ENCODE measurements at places on chromosomes 1 and 21.

GRCh38 chr21:14270631-14271030 lies 54.7 kb downstream of the RBM11 start:
- DNase-seq: no peak

GRCh38 chr1:85321237-85321964 lies 45.0 kb upstream of the BCL10 start:
- DNase-seq: no peak

- no peak for DNase-seq
These were observed 18.7 kb downstream of the C21orf58 start for GRCh38 chr21:46304955-46305354.

DNA sequence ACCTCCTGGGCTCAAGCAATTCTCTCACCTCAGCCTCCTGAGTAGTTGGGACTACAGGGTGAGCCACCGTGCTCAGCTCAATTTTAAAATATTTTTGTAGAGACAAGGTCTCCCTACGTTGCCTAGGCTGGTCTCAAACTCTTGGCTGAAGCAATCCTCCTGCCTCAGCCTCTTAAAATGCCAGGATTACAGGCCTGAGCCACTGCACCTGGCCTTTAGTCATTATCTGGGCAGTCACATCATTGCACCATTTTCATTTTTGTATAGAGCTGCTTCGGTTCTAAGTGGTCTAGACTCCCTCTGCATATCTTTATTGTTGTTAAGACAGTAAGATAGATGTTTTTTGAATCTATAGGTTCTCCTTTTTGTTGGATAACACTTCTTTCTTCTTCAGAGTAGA lies 39.9 kb downstream of the ATF3 start:
- DNase-seq: no peak

GRCh38 chr21:30434033-30434631 lies 4.1 kb downstream of the KRTAP13-4 start:
- no peak for DNase-seq

DNA sequence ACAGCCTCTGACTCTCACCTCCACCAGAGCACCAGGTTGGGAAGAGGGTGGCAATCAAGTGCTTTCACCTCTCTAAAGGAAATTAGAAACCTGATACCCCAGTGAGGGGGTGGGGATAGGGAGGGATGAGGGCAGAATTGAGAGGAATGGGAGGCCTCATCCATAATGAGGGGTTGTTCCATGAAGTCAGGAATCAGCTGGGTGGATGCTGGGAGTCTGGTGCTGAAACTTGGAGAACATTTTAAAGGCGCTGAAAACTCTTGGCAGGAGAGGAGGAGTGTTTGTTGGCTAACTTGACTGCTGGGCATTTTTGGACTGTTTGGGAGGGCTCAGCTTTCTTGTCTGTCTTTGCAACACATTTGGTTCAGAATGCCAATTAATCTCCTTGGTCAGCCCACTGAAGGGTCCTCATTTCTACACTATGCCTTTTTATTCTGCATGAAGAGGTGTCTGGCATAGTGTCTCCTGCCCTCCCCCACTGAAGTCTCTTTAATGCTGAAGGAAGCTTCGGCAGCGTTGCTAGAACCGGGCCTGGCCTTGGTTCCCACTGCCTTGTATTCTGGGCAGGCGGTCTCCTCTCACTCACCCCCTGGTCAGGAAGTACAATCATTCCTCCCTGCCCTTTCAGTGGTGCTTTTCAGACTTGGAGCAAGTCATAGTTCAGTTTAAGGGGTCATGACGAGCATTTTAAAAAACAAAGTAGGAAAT lies 2.2 kb downstream of the PHGDH start:
- DNase-seq: no peak

DNA sequence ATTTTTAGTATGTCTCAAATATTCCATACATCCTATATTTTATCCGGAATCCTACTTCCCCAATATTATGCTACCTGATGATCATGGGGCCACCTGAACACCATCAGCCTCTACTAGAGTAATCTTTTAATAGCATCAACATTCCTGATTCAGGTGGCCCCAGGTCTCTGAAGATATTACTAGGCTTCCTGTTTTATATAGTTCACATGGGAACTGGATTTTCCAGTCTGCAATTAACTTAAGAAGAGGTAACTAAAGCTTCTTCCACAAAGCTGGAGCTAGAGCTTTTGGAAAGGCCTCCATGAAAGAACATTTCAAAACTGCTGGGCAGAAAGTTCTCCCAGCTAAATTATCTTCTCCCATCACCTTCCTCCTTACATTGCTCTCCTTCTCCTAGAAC lies 72.3 kb upstream of the ADAM30 start:
- no peak for DNase-seq

- DNase-seq: no peak
These were observed 61.7 kb downstream of the UBE2U start for GRCh38 chr1:64265141-64265540.

DNA sequence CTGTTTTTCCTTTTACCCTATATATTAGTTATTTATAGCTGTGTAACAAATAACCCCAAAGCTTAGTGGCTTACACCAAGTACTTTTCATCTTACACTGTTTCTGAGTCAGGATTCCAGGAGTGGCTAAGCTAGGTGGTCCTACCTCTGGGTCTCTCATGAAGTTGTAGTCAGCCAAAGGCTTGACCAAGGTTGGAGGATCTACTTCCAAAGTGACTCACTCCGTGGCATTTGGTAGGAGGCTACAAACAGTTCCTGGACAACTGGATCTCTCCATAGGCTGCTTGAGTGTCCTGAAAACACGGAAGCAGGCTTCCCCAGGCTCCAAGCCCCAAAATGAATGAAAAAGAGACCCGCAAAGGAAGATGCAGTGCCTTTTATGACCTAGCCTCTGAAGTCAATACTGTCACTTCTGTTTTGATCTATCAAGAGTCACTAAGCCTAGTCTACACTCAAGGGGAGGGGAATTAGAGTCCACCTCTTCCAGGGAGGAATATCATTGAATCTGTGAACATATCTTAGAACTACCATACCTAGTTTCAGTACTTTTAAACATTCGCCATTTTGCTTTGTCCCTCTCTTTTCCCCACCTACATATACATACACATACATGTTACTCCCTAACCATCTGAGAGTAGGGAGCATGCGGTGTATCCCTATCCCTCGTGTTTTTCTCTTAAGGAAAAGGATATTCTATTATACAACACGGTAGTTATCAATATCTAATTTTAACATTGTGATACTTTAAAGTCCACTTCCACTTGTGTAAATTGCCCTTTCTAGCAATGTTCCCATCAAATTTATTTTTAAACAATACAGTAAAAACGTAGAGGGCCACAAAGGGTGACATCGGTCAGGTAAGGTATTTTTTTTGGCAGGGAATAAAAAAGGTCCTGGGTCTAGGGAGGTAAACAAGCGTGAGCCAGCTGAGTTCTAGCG lies 67.2 kb downstream of the SLC35A3 start:
- peak; percentile 9 for DNase-seq

DNA sequence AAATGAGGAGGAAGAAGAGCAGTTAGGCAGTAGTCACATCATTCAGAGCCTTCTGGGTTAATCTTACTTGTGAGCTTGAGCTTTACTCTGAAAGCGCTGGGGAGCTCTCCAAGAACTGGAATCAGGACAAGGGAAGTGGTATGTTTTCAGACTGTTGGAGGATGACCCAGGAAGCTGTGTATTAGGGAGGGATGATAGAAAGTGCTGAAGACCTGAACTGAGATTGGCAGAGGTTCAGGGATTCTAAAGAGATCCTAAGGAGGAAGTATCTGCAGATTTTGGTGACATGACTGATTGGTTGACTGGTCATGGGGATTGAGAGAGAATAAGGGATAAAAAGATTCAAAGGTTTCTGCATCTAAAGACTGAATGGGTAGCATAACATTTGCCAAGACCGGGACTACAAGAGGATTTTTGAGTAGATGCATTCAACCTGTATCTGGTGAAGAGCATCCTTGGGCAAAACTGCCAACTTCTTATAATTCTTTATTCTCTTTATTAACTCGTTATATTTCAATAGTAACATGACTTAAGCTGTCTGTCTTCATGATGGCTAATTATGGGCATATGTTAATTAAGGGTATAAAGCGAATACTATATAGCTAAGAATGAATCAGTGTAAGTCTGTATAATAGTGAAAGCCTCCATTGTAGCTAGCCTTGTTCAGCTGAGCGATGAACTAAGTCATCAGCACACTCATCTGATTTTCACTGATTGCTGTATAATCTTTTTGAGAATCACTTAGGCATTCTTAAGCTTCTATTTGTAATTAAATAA lies 41.8 kb downstream of the XCL1 start:
- DNase-seq: peak; percentile 39

DNA sequence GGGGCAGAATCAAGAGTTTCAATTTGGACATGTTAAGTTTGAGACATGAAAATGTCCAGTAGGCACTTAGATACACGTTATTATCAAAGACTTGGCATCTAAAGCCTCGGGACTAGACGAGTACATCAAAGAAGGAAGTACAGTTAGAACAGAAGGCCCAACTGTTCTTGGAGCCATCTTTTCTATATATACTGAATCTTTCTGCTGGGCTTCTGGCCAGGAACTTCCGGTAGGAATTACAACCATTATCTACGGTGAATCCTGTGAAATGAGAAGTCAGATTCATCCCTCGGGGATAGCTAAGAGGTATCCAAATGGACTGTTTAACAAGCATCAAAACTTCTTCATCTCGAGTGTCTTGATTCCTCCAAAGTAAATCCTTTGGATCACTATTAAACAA lies 34.4 kb upstream of the NRDC start:
- no peak for DNase-seq

GRCh38 chr1:8061673-8062386 lies 35.7 kb upstream of the ERRFI1 start:
- no peak for DNase-seq

- DNase-seq: no peak
These were observed 24.7 kb downstream of the SCCPDH start for GRCh38 chr1:246748867-246749266.

DNA sequence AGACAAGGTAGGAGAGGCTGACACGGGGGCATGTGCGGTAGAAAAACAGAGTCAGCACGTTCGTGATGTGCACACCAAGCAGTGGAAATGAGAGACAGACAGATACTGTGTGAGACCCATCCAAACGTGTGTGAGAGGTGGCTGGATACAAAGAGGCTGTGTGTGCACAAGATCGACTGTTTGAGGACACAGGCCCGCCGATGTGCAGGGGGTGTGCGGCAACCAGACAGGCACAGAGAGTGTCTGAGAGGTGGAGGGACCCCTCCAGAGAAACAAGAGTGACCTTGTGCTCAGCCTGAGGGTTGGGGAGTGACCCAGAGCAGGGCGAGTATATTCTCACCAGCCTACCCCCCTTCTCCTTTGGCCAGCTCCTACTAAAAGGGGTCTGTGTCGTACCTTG lies 97.8 kb upstream of the IPO9 start:
- DNase-seq: no peak

- DNase-seq: no peak
These were observed 61.2 kb downstream of the EYA3 start for GRCh38 chr1:28027238-28027637.

DNA sequence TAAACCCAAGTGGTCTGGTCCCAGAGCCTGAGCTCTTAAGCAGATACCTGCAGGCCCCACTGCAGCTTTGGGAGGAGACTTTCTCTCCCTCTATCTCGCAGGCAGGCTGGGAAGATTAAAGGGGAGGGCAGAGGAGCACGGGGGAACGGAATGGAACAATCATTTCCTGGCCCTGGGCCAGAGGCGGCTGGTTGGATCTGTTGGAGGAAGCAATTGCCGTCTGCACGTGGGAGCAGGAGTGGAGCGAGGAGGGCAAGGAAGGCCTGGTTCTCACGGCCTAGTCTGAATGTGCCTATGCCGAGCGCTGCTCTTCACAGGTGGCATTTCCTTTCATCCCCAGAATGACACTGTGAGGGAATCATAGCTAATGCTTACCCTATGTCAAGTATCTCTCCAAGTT lies 23.7 kb downstream of the NKAIN1 start:
- DNase-seq: peak; percentile 82

GRCh38 chr1:24318615-24319311 lies 394 bp upstream of the GRHL3 start:
- DNase-seq: no peak

GRCh38 chr1:173914366-173914871 lies 2.7 kb downstream of the SERPINC1 start:
- DNase-seq: no peak

- peak; percentile 31 for DNase-seq
These were observed 64.0 kb downstream of the SLC19A1 start for GRCh38 chr21:45478115-45478801.

GRCh38 chr1:112061056-112061455 lies 71.6 kb upstream of the KCND3 start:
- DNase-seq: no peak

- DNase-seq: no peak
These were observed 85.5 kb downstream of the NRIP1 start for GRCh38 chr21:14979264-14979663.

DNA sequence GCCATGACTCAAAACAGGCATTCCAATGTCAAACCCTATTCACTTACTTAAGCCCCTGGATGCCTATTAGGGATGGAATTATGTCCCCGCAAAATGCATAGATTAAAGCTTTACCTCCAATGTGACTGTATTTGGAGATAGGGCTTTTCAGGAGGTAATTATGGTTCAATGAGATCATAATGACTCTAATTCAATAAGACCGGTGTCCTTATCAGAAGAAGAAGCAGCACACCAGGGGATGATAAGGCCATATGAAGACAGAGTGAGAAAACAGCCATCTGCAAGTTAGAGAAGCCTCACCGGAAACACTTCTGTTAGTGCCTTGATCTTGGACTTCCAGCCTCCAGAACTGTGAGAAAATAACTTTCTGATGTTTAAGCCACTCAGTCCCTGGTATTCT lies 1131.8 kb upstream of the TMPRSS15 start:
- no peak for DNase-seq

DNA sequence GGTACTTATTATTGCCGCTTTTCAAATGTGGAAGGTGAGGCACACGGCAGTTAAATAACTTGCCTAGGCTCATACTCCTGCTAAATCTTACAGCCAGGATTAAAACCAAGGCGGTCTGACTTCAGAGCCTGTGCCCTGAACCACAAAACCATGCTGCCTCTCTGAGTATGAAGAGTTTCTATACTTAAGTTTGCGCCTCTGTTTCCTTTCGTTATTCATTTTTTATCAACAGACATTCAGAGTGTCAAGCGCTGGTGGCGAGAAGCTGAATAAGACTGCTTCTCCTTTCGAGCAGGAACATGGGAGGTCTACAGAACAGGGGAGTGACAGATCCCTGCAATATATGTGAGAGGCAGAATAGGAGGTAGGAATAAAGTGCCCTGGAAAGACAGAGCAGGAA lies 96.0 kb upstream of the DUSP10 start:
- DNase-seq: no peak

DNA sequence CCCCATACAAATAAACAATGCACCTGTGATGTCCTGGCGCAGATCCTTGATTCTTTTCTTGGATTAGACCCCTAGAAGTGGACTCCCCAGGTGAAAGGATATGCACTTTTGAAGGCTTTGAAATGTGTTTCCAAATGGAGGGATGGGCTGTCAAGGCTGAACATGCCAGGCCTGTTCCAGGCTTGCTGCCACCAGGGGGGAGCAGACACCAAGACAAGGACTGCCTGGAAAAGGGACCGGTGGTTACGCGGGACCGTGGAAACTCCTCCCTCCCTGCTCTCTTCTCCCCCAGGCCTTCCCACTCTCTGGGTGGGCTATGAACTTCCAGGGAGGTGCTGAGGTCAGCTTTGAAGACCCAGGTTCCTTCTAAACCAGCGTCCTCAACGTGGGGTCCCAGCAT lies 12.7 kb downstream of the C1QB start:
- DNase-seq: no peak

- DNase-seq: no peak
These were observed 136.4 kb upstream of the COL6A1 start for GRCh38 chr21:45845063-45845769.

Data from spinal cord (tissue), 10 donors.